G401 (cell line): ENCODE measurements at places on chromosomes 3 and 15.

- DNase-seq: no peak
Observed at GRCh38 chr3:47867451-47868044, 64.6 kb downstream of the DHX30 start.

- no peak for DNase-seq
Observed at GRCh38 chr3:74921676-74922075, 307.2 kb upstream of the CNTN3 start.

- no peak for DNase-seq
Observed at GRCh38 chr15:85541744-85542143, 161.3 kb downstream of the AKAP13 start.

DNA sequence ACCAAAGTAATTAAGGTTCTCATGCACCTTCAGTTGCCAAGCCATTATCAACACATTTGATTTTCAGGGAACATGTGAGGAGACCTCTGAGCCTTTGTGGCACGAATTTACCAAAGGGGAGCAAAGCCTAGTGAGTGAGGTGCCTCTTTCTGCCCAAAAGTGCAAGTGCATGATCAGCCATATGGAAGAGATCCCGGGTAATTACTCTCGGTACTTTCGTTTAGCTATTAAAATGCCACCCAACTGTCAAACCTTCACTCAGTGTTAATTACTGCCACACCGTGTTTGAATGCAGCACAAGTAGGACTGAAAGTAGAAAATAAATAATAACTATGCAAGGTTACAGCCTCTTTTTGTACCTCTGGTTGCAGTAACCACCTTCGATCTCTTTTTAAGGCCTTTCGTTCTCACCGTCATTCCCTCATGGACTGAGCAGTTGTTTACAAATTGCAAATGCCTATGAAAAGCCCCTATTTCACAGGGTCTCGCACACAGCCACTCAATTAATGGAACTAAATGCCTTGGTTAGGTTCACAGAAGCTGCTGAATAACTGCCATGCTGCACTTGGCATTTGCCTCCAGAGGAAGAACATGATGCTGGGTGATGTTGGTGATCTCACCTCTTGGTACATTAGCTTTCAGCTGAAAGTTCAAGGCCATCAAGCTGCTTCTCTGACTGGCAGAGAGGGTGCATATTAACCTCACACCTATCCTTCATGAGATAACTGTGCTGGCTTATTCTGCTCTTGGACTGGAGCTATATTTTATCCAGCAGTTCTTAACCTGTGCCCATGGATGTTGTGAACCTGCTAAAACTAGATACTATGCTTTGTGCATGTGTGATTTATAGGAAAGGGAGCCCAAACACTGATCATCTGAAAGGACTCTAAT, 69.9 kb downstream of the TNIK start:
- no peak for DNase-seq

DNA sequence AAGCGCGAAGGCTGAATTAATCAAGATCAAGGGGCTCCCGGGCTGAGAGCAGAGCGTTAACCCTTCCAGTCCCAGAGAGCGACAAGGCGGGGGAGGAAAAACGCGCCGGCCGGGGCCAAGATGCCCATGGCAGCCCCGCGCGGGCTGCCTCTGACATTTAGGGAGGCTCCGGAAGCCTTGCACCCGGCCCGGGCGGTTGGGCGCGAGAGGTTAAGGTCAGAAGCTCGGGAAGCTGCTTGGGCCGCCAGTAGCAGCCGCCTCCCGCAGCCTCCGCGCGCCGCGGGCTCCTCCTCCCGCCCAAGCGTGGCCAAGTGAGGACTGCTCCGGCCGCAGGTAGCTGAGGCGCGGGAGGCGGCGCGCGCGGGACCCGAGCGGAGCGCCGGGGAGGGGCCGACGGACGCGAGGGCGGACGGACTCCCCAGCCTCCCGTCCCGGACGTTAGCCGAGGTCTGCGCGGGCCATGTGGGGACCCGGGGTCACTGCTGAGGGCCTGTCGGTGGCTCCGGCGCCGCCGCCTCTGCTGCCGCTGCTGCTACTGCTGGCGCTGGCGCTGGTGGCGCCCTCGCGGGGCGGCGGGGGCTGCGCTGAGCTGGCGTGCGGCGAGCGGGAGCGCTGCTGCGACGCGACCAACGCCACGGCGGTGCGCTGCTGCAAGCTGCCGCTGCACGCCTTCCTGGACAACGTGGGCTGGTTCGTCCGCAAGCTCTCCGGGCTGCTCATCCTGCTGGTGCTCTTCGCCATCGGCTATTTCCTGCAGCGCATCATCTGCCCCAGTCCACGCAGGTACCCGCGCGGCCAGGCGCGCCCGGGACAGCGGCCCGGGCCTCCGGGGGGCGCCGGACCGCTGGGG, at the start of gene C3orf80:
Gene C3orf80 (plus strand): TSS at position 247 of the 850 bp plus-strand sequence. CDS start 214 bp downstream, at position 461.
- peak; percentile 79 for DNase-seq

DNA sequence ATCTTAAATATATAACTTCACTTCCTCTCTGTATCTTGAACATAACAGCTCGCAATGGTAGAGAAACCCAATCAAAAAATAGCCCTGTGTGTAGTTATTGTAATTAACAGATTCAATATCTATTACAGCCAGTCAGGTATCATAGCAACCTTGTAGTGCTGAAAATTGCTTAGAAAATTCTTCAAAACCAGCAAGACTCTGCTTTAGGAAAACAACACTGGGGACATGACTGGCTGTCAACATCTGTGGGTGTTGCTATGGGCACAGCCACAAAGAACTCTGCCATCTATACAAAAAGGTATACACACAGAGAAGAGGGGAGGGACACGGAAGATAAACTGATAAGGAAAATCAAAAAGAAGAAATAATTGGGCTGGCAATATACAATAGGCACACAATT, 101.2 kb downstream of the WDR72 start:
- no peak for DNase-seq

DNA sequence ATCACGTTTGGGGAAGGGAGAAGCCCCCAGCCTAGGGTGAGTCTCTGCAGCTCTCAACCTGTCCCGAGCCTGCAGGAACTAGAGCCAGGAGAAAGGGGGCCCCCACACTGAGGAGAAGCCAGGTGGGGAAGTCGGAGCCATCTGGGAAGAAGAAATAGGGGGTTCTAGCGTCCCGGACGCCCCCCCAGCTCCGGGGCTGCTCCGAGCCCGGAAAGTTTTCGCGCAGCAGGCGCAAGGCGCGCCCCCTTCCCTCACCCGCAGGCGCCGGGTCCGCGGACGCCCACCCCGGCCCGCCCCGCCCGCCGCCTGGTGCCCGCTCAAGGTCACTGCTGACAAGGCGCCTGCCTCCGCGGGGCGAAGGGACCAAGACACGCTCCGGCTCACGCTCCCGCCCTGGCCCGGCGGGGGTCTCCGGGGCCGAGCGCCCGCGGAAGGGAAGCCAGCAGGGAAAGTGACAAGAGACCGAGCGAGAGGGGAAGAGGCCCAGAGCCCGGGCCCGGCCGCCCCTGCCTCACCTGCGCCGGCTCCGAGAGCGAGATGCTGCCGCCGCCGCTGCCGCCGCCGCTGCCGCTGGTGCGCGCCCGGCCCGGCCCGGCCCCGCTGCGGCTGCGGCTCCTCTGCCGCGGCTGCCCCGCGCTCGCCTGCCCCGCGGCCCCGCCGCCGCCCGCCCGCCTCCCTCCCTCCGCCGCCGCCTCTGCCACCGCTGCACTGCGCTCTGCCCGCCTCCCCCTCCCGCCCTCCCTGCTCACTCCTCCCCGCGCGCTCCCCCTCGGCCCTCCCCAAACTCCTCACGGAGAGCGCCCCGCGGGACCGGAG, 108.4 kb upstream of the SLC6A11 start:
- DNase-seq: peak; percentile 38

GRCh38 chr3:100891033-100891432, 102.2 kb downstream of the ABI3BP start:
- DNase-seq: no peak

- DNase-seq: no peak
Observed at GRCh38 chr15:38048001-38048455, 113.6 kb downstream of the TMCO5A start.

DNA sequence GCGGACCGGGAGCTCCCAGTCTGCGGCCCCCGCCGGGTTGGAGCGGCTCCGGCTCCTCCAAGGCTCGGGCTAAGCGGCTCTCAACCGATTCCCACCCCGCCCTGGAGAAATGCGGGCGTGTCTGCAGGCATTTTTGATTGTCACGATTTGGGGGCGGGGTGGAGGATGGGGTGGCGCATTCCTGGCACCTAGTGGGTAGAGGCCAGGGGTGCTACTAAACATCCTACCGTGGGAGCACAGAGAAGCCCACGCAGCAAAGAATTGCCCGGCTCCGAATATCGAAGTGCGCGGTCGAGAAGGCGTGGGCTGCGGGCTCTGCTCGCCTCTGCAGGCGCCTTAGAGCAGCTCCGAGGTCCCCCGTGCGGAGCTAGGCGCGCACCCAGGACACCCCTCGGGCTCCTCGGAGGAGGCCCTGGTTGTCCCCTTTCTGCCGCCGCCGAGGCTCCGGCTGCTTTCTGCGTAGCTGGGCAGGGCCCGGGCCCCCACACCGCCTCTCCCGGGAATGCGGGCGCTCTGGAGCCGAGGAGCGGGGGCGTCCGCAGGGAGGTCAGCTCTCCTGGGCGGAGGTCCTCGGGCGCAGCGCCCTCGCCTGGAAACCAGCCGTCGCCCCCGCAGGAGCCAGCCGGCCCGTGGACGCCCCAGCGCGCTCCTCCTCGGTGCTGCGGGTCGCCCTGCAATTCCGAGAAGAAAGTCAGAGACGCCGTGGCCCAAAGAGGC, 16.5 kb upstream of the LAMP3 start:
- DNase-seq: peak; percentile 39

- DNase-seq: no peak
Observed at GRCh38 chr3:145055375-145056076, 1083.9 kb downstream of the DIPK2A start.

GRCh38 chr15:63240109-63240508, 37.3 kb upstream of the APH1B start:
- no peak for DNase-seq

DNA sequence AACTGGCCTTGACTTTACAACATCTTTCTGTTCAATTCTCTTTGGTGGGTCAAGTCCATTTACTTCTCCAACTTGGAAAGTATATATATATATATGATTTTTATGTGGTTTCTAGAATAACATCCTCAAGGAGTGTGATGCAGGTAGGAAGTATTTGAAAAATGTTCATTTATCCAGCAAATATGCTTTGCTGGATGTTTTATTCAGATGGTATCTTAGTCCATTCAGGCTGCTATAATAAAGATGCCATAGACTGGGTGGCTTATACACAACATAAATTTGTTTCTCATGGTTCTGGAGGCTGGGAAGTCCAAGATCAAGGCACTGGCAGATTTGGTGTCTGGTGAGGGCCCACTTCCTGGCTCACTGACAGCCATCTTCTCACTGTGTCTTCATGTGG, 168.7 kb upstream of the RASGRP1 start:
- no peak for DNase-seq

DNA sequence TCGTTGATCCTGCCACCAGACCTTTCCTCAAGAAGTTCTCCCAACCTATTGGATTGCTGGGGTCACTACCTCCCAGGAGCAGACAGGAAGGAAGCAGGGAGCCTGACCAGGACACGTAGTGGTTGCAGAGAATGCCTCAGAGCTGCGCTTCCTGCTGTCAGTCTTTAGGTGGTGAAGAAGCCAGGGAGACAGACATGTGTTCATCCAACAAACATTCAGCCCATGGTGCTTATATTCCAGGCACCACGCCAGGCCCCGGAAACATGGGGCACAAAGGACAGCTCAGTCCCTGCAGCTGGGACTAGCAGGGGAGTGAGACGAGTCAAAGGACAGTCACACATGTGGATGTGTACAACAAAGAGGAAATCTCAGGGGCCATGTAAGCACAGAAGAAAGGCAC, 26.0 kb upstream of the CORO2B start:
- no peak for DNase-seq

DNA sequence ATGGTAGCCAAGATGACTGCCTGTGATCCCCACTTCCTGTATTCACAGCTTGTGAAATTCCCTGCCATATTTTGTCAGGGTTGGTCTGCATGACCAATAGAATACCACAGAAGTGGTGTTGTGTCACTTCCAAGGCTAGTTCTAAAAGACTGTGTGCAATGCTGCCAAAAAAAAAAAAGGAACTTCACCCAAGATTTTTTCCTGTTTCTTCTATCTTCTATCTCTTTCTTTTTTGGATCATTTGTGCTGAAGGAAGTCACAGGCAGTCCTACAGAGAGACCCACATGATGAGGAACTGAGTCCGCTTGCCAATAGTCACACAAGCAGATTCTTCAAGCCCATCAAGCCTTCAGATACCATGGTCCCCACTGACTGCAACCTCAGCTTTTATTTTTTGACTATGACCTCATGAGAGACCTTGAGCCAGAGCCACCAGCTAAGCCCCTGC, 18.1 kb upstream of the RAF1 start:
- DNase-seq: no peak

- no peak for DNase-seq
Observed at GRCh38 chr15:38503496-38503895, 49.6 kb downstream of the FAM98B start.

DNA sequence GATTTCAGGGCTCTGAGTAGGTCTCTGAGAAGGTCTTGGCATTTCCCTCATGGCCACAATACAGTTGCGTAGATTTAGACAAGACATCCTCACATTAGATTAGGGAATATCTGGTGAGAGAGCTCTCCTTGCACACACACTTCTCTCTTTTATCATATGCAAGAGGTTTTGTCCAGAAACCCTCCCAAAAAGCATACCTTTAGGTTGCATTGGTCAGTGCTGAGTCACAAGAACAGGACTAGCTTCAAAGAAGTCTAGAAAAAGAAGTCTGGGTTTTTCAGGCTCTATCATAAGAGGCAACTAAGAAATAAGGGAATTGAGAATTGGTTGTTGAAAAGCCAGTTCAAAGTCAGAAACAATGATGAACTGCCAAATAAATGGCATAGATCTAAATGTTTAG, 40.1 kb upstream of the MITF start:
- DNase-seq: no peak

- no peak for DNase-seq
Observed at GRCh38 chr3:133853925-133854227, 41.8 kb downstream of the RAB6B start.

- no peak for DNase-seq
Observed at GRCh38 chr3:187042346-187042745, 97.0 kb downstream of the RPL39L start.
